ENCODE measurements at places on chromosomes 16 and 17.

DNA sequence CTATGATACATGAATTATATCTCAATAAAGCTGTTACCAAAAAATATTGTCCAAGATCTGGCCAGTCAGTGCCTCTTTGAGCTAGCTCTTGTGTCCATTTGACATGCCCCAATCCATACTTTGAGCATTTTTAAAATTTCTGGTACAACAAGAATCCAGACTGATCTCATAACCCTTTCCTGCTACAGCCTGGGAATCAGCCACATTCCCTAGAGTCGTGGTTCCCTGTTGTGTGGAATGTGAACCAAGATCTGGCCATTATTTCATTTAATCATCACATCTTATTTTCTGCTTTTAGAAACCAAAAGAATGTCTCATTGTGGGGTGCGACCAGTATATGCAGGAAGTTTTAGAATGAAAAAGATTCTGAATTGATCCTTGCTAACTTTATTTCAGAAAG lies 34.3 kb upstream of the RPRML start:
- DNase-seq = no peak

DNA sequence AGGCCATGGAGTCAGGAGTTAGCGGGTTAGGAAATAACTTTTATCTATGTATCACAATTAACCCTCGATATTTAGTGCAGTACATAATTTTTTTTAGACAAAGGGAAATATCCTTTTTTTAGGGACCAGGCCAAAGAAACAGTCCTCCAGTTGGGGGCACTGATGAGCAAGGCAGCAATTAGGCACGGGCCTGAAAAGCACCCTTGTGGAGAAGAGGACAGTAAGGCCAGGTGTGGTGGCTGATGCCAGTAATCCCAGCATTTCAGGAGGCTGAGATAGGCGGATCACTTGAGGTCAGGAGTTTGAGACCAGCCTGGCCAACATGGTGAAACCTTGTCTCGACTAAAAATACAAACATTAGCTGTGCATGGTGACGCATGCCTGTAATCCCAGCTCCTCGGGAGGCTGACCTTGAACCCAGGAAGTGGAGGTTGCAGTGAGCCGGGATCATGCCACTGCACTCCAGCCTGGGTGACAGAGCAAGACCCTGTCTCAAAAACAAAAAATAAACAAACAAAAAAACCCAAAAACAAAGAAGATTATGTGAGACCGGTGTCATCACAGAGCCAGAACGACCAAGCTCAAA lies 158.3 kb upstream of the NOL11 start:
- no peak for DNase-seq

GRCh38 chr17:2282297-2282873 lies 21.2 kb downstream of the SMG6 start:
- DNase-seq = no peak

GRCh38 chr17:28078341-28079229 lies 36.1 kb downstream of the NLK start:
- no peak for DNase-seq

GRCh38 chr16:3997231-3997841 lies 116.8 kb upstream of the CREBBP start:
- DNase-seq = no peak

GRCh38 chr16:67917852-67918236 lies 13.8 kb downstream of the CTRL start:
- DNase-seq = no peak

GRCh38 chr17:39529455-39529854 lies 68.2 kb downstream of the CDK12 start:
- DNase-seq = no peak

DNA sequence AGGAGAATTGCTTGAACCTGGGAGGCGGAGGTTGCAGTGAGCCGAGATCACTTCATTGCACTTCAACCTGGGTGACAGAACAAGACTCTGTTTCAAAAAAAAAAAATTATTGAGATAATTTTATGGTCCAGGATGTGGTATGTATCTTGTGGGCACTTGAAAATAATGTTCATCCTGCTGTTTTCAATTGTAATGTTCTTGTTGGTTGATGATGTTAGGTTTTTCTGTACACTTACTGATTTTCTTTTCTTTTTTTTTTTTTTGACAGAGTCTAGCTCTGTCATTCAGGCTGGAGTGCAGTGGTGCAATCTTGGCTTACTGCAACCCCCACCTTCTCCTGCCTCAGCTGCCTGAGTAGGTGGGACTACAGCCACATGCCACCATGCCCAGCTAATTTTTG lies 29.7 kb downstream of the TBX21 start:
- no peak for DNase-seq

GRCh38 chr17:38703742-38704605 lies 1.1 kb upstream of the MLLT6 start:
- peak; percentile 71 for DNase-seq

GRCh38 chr17:38867968-38868816 lies 1.7 kb upstream of the LASP1 start:
- no peak for DNase-seq

GRCh38 chr16:78976212-78976611 lies 624.3 kb downstream of the MAF start:
- DNase-seq = no peak

DNA sequence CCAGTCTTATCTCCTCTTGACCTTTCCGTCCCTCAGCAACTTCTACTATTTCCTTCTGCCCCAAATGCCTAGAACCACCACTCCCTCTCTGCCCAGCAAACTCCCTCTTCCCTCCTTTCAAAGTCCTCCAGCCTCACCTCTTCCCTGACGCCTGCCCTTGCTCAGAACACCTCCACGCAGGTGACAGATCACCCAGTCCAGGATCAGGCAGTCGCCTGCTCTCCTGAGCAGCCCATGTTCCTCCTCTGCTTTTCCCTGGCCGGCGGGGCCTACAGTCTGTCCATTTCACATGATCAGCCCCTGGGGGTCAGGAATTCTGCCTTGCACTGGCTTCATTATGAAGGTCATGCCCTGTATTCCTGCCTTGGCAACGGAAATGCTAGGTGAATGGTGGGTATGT lies 422 bp downstream of the CD300LF start:
- no peak for DNase-seq

GRCh38 chr17:73628642-73629552 lies 15.3 kb downstream of the SDK2 start:
- DNase-seq = no peak

DNA sequence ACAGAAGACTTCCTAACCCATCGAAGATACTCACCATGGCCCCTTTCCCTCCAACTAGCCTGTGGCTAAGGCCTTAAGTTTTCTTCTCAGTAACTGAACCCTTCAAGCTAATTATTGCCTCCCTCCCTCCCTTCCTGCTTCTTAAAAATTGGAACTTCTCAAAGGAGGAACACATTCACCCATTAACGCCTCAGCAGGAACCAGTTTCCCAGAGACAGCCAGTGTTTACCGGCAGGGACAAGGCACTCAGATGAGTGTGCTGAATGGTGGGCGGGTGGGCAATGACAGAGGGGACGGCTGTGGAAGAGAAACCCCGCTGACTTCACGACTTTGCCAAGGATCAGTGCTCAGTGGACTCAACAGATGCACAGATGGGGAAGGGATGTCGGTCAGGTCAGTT lies 20.3 kb downstream of the PITPNA start:
- no peak for DNase-seq

DNA sequence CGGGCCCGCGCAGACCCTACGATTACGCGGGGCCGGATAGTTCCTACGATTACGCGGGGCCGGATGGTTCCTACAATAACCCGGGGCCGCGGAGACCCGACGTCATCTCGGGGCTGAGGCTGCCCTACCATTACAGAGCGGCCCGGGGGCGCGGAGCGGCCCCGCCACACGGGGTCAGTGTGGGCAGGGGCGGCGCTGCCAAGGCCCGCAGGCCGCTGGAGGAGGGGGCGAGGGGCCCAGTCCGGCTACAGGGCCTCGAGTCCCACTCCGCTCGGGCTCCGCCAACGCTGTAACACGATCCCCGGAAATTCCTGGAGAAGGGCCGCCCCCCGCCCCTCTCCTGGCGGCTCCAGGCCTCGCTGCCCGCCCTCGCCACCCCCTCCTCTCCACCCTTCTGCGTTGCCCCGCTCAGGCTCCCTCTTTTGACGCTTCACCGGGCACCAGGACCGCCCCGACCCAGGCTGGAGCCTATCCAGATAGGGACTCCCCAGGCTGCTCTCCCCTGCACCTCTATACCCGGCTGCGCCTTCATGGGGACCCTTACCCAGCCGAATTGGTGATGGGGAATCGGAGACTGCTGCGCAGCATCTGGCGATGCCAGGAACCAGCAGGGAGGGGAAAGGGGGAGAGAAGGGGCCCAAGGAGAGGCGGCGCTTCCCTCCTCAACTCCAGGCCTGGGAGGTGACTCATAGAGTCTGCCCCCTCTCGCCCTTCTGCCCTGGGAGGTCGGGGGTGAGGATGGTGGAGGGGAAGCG lies at the start of gene RAB34:
Gene RAB34, minus strand, starts transcription at position 291 of the 755 bp plus-strand sequence. CDS start 602 bp downstream, outside the sequence.
- DNase-seq = no peak

DNA sequence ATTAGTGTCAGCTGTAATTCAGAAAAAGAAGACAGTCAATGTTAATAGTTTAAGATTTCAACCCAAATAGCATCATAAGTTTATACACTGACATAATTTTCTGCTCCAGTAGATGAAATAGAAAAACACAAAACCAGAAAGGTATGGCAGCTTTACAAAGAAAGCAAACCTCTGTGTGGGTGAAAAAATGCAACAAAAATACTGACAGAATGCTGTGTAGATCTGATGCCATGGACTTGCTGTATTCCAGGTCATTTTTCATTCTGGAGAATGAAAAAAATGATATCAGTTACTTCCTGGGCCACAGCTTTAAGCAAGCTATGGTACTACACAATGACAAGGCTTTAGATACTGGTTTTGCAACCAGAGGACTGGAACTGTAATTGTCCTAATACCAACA lies 116.0 kb downstream of the MAP2K4 start:
- no peak for DNase-seq

GRCh38 chr16:77669057-77669456 lies 53.3 kb upstream of the NUDT7 start:
- DNase-seq = no peak

DNA sequence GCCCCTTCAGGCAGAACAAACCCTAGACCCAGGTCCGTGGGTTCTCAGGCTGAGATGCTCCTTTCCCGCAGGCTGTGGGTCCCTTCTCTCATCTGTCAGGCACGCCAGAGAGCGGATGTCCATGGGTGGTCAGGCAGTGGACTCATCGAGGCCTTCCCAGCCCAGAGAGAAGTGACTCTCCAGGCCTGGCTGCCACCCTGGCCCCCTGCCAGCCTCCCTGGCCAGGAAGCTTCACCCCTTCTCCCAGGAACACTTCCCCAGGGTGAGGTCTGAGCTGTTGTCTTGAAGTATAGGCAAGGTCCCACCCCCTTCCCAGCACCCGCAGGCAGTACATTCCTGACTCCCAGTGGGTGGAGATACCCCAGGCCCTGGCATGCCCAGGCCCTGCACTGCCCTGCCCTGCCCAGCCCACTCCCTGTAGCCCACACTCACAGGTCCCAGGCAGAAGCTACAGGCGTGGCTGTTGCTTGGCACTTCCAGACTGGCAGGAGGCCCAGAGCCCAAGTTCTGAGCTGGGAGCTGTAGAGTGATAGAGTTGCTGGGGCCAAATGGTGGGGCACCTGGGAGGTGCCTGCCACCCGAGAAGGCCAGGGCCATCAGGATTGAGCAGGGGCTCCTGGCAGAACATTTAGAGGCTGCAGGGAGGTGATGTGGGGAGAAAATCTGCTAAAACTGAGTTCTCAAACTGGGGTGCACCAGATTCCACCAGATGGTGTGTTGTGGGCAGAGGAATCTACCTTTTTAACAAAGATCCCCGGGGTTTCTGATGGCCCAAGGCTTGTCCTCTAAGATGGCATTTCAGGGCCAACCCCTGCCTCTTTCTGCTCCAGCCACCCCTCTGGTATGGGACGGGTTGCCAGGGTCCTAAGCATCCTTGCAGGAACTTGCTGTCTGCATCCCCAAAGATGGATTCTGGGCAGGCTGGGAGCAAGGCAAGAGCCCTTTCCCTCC lies 6.7 kb downstream of the ITGA3 start:
- DNase-seq = no peak

- DNase-seq = no peak
Observed at GRCh38 chr17:79658811-79659207, 48.0 kb upstream of the RBFOX3 start.

DNA sequence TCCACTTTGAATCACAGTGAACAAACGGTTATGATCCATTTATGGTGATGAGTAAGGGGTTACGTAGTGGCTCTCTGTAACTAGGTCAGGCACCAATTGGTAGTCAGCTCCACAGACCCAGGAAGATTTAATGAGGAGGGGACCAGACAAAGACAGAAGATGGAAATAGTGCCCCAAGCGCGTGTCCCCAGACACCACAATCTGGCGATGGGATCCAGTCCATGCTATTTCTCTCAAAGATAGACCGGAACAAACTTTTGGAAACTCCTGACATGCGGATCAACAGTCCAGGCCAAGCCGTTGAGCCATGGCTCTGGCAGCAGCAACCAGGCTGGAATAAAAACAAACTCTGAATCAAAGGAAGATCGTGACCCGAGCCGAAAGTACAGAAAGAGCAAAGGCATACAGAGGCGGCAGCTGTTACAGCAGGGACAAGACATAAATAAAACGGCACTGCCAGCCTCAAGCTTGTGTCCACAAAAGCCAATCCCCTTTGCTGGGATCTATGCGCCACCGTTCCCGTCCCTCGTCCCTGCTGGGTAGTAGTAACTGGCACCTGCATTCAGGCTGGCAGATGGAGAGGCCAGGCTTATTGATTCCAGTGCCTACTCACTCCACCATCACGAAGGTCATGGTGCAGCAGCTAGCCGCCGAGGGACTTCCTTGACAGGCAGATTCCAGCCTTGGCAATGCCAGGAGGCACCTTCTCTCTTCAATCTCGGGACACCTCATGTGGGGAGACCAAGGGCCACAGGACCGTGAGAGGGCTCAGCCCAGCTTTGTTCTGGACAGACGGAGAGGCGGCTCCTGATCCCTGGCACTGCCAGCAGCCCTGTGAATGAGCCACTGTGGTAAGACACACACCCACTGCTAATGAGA lies 50.2 kb downstream of the CDH11 start:
- DNase-seq = no peak

- DNase-seq = no peak
Observed at GRCh38 chr16:81492965-81493754, 48.6 kb downstream of the CMIP start.

DNA sequence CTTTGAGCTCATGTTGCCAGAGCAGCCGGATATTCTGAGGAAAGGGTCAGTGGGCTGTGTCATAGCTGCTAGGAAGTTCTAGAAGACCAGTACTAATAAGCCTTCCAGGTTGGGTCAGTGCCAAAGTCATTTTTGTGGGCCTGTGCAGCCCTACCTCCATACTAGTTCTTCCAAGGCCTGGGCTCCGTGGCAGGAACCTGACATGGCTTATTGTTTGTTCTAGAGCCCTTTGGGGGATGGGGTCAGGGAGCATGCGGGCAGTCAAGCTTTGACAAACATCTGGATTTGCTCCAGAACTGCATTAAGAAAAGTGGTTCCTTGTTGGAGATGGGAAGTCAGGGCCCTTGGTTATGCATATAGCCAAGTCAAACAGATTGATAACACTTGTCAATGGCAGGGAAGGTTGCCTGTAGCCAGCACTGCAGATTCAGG lies 7.6 kb downstream of the ALKBH5 start:
- no peak for DNase-seq

GRCh38 chr16:62760398-62760797 lies 724.2 kb upstream of the CDH8 start:
- no peak for DNase-seq

GRCh38 chr16:75075688-75076268 lies 40.8 kb downstream of the LDHD start:
- no peak for DNase-seq

- DNase-seq = no peak
Observed at GRCh38 chr16:85926370-85926769, 27.4 kb downstream of the IRF8 start.

- no peak for DNase-seq
Observed at GRCh38 chr17:64328859-64329531, 61.7 kb downstream of the PECAM1 start.

- no peak for DNase-seq
Observed at GRCh38 chr16:48591976-48592375, 18.0 kb downstream of the N4BP1 start.

- DNase-seq = no peak
Observed at GRCh38 chr17:51118330-51119195, 2.1 kb downstream of the SPAG9 start.
